NCI-H1417 treated with DMSO at 0.1 percent for 48 hours (cell line): ENCODE measurements at places on chromosomes 11 and 22.

DNA sequence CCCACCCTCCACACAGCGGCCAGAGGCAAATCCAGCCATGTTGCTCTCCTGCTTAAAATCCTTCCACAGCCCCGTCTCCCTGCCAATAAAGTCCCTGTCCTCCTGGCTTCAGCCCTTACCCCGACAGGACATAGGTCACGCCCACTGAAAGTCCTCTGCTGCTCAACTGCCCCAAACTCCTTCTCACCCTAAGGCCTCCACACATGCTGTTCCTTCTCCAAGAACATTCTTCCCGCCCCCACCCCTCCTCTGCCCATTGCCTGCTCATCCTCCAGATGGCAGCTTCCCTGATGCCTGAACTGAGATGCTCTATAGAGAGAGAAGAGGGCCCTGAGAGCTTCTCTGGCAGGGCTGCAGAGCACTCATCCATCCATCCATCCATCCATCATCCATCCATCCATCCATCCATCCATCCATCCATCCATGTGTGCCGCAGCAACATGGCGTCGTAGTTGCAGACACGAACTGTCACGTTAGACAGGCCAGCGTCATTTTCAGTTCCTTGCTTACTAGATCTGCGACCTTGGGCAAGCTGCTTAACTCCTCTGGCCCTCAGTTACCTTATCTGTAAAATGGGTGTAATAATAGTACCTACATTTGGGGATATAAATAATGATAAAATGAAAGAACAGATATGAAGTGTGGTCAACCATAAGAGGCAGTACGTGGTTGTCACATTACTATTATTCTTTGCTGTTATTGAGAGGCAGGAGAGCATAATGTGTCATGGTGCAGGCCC, 9.4 kb downstream of the NPTXR start:
- DNase-seq, result no peak

DNA sequence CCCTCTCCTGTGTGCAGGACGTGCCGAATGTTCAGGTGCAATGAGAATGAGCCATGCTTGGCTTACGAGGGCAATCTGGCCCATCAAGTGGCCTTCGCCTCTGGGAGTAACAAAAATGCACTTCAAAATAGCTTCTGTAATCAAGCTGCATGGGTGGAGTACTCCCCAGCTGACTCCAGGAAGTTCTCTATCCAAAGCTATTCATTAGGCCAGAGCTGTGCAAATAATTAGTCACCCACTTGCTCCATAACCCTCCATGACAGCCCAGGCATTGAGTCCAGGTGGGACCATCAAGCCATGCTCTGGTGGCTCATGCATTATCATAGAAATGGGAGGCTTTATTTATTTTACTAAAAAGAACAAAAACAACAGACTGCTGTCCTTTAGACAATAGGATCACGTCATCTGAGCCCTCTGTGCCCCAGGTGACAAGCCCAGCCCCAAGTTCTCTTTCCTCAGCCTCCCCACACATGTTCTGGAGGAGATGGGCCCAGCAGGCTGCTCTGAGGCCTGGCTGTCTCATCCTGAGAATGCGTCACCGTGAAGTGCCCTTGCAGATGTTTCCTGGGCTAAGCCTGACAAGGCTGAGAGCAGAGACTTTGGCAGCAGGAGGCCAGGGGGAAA, 244.7 kb downstream of the ETS1 start:
- peak; percentile 43 for DNase-seq

DNA sequence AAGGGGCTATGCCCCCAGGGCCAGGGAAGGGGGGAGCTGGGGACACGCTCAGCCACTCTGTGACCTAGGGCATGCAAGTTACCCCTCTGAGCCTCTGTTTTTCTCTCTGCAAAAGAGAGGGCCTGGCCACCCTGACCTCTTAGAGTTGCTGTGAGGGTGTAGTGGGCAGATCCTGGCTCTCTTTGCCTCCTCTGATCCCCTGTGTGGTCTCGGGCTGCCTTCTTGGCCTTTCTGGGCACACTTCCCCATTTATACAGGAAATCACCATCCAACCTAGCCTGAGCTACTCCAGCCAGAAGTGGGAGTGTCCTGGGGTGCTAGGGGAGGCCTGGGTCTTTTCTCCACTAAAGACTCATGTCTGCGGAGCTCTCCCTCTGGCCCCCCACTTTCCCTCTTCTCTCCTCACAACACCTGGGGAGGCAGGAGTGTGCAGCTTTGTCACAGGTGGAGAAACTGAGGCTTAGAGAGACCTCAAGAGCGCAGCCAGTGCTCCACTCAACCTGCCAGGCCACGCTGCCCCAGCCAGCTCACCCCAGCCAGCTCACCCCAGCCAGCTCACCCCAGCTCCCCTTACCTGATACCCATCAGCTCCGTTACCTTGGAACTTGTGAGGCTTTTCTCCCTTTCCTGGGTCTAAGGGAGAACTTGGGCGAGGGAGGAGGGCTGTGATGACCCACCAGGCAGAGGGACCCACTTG, 1.4 kb downstream of the AIFM3 start:
- DNase-seq, result no peak

DNA sequence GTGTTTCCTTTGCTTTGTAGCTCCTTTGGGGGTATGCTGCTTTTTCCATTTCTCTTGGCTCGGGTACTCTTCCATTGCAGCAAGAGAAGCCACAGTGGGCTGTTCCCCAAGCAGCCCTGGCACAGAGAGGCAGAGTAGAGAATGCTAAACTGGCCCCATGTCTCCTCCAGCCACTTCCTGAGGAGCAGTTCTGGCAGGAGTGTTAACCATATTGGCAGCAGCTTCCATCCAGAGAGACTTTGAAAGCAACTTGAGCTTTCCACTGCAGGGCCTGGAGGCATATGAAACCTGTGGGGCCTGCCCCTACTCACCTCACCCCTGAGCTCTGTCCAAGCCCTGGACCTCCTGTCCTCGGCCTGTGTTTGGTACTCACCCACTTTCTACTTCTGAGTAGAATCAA, 61.8 kb downstream of the ALX4 start:
- DNase-seq, result no peak

- no peak for DNase-seq
These were observed 32.2 kb downstream of the CYTH4 start for GRCh38 chr22:37314315-37315074.

DNA sequence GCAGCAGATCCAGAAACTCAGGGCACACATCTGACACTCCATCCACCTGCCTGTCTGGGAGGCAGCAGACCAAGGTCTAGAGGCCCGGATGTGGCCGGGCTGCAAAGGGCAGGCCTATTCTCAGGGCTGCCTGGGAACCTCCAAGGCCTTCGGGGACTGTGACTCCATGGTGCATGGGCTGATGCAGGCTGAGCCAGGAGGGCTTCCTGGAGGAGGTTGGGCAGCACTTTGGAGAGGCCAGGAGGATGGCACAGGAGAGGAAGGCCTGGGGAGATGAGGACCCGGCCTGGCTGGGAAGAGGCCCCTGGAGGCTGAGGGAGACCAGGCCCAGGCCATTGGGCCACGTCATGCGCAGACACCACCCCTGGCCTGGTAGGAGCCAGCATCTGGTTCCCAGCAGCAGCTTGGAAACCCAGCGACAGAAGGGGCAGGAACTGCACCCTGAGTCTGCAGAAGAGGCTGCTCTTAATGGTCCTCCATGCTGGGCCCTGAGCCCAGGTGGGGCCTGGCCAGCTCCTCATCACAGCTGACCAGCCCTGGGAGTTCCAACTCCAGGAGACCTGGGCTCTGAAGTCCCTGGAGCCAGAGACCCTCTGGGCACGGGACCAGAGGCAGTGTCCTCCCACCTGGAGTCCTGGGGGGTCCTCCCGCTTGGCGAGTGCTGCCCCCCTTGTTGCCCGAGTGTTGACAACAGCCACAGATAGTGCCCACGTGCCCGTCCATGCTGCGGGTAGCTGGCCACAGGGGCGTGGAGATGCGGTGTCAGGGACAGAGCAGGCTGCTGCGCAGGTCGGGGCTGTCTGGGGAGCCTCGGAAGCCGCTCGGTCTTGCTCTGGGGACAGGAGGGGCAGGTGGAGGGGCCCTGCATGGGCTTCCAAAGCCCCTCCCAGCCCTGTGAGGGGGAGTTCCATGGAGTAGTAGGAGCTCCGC, 5.5 kb downstream of the PHLDA2 start:
- DNase-seq, result no peak

GRCh38 chr11:73729594-73730206, 31.2 kb downstream of the RAB6A start:
- DNase-seq, result no peak

- DNase-seq, result no peak
These were observed 39.2 kb upstream of the SLC36A4 start for GRCh38 chr11:93236741-93237675.

GRCh38 chr11:126415669-126416420, 60.4 kb downstream of the ST3GAL4 start:
- no peak for DNase-seq

DNA sequence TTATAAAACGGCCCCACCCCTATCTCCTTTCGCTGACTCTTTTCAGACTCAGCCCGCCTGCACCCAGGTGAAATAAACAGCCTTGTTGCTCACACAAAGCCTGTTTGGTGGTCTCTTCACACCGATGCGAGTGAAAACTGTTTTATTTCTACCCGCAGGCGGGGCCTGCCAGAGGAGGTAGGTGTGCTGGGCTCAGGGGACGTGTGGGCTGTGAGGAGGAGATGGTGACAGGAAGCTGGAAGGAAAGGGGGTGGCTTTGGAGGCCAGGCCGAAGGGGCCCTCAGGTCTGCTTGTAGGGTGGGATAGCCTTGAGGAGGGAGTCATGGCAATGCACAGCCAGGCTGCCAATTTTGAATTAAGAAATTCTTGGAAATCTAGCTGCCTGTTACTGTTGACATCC, 21.3 kb upstream of the KRTAP5-7 start:
- DNase-seq, result no peak

DNA sequence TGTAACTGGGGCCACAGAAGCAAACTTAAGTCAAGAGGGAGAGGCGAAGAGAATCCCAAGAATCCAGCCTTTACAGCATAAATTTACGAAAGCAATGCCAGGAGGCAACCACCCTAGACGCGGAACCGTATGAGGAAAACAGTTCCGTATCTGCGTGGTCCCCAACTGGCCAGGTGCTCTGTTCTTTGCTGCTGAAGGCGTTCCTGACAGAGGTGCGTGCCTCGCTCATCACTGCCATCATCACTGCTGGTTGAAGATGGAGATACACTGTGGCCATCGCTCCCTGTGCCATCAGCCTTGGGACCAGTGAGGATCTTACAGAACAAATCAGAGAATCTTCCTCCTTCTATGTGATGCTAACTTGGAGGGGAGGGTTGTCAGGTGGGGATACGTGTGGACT, 270.5 kb upstream of the B3GAT1 start:
- DNase-seq, result no peak

GRCh38 chr22:33220476-33221080, 162.4 kb upstream of the SYN3 start:
- no peak for DNase-seq

DNA sequence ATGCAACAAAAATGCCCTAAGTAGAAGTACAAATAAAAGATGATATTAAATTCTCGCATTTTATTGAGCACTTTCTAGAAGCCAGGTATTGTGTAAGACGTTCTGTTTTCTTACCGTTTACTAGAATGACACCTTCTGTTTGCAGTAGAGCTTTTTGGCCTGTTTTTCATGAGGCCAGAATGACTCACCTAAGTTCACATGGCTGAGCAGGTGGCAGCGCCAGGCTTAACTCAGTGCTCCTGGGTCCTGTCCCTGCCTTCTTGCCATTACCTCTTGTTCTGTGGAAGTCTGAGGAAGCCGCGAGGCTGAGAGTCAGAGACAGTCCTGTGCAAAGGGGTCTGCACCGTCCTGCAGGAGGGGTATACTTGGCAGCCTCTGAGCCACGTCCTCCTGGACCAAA, 113.8 kb downstream of the ATXN10 start:
- no peak for DNase-seq

- no peak for DNase-seq
These were observed 24.2 kb downstream of the EIF4G2 start for GRCh38 chr11:10784232-10785145.

DNA sequence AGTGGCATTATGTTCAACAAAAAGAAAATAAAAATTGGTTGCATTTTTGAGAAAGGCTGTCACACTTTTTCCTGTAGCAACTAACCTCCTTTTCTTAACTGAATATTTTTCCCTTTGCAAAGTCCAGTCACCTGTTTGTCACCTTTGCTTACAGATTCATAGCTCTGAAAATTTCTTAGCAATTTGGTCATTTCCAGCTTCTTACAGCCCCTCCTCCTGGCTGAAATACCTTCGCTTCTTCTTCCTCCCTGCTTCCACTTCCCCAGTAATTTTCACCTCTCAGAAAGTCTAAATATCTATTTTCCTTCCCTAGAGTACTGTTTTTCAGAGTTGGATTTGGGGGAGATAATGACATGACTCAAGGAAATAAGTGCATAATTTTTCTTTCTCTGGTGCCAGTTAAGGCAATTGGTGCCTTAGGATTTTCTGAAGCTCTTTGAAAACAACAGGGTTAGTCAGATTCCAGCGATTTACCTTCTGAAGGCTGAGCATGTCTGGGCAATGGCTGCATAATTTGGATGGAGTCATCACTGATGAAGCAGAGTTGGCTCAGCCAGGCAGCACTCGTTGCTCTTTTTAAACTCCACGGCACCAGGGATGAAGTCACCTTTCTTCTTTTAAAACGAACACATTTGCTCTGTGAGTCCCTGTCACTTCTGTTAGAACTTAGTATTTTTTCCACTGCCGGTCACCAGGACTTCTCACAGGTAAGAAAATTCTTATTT, 62.1 kb upstream of the AMOTL1 start:
- DNase-seq, result no peak

DNA sequence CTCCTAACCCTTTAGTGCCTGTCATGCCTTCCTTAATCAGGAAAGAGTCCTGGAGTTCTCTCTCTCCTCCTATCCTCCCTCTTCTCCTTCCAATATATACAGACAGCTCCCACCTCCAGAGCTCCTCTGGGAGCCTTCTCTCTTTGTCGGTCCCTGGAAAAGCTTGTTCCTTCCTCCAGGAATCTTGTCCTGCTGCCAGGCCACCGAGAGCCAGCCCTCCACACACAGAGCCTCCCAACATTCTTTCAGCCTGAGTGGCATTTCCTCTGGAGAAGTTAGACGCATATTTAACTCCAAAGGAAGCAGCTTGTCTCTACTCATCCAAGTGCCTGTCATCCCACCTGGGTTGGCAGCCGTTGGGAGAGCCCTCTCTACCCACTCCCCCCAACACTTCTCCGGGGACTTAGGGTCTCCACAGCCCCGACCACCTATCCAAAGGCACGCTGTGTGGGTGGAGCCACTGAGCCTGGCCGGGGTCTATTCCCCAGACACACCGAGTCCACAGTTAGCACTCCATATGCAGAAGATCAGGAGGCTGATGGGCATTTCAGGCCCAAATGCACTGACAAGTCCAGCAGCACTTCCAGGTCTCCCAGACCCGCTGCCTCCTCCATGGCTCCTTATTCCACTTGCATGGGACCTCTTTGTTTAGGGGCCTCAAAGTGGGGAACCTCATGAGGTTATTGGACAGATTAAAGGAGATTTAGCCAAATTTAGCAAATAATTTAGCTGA, 31.1 kb downstream of the DKK3 start:
- no peak for DNase-seq

DNA sequence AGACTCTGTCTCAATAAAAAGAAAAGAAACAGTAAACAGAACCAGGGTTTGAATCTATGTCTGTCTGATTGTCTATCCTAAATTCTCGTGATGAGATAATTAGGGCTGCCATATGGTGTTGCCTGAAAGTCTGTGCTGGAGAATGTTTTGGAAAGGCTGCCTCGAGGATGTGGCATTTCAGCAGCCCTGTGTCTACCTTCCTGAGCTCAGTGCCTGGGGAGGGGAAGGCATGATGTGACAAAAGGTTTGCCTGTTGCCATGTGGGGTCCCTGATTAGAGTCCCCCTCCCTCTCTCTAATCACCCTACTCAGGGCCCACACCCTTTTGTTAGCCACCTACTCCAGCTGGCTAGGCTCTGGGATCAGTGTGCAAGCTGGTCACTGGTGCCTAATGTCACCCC, 15.2 kb downstream of the CD82 start:
- DNase-seq, result no peak
